ENCODE measurements at places on chromosomes 5 and 9.

DNA sequence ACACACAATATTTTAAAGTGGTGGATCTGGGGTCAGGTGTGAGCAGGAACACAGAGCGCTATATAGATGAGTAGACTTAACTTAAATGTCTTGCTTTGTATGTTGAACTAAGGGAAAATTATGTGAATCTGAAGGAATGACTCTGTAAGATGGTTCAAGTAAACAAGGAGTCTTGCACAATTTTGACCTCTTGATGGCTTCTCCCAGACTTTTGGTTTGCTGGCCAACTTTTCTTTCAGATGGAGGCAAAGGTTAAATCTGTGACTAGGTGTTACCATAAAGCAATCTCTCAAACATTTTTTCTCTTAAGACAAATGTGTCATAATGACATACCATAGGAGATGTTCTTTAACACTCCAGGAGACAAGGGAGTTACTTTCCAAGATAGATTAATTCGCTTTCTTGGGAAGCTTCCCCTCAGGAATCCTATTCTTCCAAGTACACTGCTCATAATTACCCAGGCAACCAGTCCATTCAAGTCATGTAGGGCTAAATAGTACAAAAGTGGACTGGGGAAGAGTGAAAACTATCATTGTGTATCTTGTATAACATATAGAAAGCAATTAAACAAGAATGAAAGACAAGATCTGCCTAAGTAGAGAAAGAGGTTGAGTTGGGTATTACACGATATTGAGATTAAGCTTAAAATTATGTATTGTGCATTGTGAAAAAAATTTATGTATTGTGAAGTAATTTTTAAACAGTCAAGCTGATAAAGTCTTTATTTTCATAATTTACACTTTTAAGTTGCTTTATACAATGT lies 60.3 kb upstream of the SLC27A6 start:
- DNase-seq: no peak

- no peak for DNase-seq
These were observed 1168.1 kb downstream of the TAF11L14 start for GRCh38 chr5:18802336-18802735.

DNA sequence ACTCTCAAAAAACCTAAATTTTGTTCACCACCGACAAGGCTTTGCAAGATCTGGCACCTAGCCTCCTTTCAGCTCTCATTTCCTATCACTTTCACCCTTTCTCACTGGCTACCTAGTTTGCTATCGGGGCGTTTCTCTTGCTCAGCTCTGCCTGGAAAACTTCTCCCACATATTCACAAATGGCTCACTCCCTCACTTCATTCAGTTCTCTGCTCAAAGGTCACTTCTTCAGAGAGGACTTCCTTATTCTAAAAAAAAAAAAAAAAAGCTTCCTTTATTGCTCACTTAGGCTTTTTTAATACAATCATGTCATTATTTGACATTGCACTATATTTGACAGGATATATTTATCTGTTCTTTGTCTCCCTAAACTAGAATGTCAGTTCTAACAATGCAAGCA lies 2.1 kb upstream of the SLC25A46 start:
- no peak for DNase-seq

DNA sequence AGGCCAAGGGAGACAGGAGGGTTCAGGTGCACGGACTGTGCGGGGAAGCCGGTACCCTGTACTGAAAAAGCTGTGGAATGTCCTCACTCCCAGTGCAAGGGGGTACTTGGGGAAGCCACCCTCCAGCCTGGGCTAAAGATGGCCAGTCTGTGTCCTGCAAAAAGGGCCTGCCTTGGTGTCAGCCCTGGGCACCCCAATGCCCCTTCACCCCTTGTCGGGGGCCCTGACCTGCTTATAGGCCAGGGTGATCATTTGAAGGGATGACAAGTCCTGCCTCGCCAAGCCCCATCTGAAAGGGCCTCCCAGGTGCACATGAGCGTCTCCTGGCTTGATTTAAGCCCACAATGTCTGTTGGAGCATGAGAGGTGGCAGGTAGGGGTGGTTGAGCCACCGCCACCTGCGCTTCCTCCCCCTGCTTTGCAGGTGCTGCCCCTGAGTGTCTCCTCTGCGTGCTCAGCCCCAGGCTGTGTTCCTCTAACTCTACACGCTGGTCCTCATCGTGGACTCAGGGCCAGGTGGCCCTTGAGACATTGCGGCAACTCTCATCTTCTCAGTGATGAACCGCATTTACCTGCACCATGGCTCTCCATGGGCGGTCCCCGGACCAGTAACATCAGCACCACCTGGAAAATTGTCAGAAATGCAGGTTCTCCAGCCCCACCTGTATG lies 97.0 kb downstream of the ANKRD33B start:
- DNase-seq: no peak

DNA sequence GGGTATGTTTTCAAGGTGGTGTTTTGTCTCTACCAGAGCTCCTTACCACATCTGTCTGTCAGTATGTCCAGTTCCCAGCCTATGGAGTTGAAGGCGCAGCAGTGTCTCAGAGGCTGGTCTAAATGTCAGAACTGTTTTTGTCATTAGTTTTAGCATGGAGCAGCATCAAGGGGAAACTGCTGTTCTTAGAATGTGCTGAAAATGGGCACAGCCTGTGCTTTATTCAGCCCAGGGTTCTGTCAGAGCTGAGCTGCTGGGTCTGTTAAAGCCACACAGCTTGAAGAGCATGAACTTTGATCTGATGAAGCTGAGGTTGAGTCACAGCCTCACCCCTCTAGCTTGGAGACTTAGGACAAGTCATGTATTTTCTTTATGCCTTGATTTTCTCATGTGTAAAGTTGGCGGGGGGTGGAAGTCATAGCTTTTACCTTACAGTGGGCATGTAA lies 71.9 kb downstream of the RALGPS1 start:
- DNase-seq: peak; percentile 16

GRCh38 chr5:172412724-172413286 lies 41.5 kb downstream of the SH3PXD2B start:
- peak; percentile 61 for DNase-seq

DNA sequence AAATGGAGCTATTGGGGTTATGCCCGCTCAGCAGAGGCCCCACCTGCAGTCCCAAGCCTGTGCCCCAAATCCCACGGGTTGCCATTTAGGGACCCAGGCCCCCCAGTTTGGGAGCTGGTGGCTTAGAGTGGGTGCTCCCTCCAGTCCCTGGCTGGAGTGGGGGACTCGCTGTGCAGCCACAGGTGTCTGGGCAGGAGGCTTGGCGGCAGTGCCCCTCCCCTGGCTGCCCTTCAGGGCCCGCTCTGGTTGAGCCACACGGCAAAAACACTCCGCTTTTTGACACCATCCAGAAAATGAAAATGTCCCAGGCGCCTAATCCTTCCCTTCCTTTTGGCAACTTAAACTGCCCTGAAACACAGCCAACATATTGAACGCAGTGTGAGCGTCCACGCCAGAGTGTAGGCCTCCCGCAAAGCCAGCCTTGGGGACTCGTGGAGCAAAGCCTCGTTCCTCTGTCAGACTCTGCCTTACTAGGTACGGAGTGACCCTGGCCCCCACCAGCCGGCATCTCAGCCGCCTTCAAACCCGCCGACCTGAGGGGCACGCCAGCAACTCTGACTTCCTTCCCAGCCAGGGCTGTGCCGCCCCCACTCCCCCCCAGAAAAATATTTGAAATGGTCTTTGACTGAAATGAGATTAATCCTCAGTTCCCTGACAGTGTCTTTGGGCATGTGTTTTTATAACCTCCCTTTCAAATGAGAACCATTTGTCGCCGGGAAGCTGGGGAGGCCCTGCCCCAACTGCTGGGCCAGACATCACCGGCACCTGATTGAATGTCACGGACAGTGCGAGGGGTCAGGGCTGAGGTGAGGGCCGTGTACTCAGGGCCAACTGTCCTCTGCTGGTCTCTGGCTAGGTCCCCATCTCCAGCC lies 98.5 kb upstream of the LMX1B start:
- no peak for DNase-seq

DNA sequence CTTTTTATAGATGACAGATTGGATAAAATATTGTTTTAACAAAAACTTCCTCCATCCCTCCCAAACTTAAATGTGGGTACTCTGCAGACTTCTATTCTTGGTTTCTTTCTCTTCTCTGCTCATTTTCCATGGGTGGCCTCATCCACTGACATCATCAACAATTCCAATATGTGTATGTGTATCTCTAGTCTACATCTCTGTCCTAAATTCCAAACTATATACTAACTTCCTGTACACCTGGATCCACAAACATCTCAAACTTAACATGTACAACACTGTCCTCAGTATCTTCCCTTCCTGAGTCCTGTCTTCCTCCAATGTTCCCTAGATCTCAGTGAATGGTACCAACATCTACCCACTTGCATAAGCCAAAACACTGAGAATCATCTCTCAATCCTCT lies 28.5 kb upstream of the CDK5RAP2 start:
- DNase-seq: no peak

DNA sequence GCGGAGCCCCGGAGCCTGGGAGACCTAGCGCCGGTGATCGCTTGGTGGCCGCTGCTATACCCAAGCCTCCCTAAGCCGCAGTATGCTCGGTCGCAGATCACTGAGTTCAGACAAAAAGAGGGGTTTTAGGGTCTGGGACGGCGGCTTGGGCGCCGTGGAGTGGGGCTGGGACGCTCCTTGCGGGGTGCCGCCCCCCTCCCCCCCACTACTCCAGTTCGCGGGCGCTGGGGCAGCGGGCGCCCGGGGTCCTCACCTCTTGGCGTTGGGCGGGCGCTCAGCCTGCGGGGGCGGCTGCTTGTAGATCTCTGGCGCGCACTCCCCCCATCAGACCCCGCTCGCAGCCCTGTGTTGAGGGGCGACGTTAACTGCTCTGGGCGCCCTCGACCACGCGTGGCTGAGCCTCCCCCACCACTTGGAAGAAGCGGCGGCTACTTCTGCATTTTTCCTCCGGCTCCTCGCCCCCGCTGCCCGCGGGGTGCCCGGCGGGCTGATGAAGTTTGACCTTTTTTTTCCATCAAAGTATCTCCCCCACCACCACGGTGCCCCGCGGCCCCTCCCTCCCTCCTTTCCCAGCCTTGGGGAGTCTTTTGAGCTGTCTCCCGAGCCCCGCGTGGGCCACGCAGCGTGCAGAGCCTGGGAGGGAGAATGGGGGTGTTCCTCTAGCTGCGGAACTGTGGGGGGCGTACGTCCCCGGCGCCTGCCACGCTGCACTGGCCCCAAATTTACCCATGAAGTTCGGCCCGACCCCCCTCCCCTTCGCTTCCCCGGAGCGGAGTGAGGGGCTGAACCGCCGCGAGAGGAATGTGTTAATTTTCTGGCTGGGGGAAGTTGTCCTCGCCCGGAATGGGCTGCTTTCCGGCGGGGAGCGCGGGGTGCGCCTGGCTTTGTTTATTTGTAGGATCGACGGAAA lies 1.2 kb downstream of the CXXC5 start:
- DNase-seq: no peak

GRCh38 chr5:43363445-43364152 lies 48.6 kb downstream of the CCL28 start:
- no peak for DNase-seq

DNA sequence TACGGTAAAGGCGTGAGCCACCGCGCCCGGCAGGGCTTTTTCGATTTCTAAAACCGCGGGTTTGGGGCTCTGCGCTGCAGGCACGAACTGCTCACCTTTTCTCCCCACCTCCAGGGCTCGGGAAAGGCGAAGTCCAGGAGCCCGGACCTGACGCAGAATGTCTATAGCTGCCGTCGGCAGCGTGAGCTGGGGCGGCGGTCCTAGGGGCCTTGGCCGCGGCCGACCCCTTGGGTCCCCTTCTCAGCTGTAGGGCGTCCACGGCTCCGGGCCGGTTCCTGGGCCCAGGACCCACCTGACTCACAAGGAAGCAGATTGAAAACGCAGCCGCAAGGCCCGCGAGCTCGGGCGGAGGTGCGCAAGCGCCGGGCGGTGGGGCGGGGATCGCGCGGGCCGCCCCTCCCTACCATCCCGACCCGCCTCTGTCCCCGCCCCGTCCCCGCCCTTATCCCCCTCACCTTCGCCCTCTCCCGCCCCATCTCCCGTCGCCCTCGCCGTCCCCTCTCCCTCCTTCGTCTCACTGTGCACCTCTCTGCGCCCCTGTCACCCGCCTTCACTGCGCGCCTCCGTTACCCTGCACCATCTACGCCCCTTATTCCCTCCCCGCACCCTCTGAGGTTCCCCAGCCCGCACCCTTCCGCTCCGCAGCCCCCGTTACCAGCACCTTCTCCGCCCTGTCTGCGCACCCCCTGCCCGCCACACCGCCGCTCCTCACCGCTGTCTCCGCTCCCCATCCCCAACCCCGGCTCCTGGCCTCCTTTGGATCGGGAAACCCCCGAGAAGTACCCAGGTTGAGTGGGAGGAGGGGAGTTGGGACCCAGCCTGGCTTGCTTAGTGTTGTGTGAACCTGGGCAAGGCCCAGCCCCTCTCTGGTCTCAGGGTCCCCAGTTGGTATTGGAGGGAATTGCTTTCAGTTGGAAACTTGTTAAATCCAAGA lies at the start of gene HDHD3:
TSS of gene HDHD3 (minus strand) at position 353 of the 934 bp plus-strand sequence. CDS start 2,632 bp downstream, outside the sequence.
- peak; percentile 80 for DNase-seq

DNA sequence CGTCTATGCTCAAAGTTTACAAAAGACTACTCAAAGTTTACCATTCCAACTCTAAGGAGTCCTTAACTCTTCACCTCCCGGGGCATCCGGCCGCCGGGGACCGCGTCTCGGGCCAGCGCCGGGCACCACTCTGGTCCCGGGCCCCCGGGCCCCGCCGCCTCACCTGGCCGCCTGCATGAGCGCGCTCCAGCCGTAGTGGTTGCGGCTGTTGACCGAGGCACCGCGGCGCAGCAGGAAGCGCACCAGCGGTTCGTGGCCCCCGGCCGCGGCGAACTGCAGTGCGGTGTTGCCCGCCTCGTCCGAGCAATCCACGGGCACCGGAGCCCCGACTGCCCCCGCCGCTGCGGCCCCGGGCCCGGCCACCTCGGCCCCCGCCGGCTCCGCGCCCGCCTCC lies 388 bp downstream of the ANKS6 start:
- no peak for DNase-seq

DNA sequence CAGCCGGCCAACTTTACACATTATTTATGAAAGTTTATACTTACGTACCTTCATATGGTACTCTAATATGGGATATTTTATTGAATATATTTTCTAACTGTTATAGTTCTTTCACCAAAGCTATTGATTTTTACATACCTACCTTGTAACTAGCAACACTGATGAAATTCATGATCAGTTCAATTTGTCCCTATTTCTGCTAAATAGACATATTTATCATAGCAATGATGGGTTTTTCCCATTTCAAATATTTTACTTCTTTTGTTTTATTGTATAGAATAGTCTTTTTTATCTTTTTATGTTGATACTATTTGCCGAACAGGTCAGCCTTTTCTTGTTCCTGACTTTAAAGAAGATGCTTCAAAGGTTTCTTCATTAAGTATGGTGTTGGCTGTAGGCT lies 59.0 kb upstream of the CTNND2 start:
- DNase-seq: no peak

DNA sequence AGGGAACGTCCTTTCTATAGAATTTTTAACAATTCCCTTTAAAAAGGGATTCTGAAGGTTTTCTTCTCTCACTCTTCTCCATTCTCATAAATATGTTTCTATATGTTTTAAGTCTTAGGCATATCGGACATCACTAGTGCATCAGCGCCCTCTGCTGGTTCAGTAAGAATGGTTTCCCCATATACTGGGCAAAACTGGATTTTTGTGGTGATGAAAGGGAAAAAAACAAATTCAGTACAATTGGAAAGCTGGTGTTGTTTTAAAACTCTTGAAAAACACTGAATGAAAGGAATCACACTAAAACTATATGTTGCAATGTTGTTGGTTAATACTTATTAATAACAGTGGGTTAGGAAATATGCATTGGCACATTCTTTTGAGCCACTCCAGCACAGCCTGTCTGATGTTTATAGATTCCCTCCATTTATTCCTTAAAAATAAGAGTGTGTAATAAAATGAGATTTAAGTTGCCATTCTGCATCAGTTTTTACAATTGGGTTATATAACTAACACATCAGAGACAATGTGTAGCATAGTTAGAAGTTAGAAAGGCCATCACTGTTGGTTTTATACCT lies 15.8 kb downstream of the CWC27 start:
- peak; percentile 71 for DNase-seq

Data from CD4-positive, alpha-beta T cell treated with Interleukin-4 for 1 hour (primary cell).